Endothelial cell (in vitro differentiated cells): ENCODE measurements at places on chromosomes 3 and 15.

DNA sequence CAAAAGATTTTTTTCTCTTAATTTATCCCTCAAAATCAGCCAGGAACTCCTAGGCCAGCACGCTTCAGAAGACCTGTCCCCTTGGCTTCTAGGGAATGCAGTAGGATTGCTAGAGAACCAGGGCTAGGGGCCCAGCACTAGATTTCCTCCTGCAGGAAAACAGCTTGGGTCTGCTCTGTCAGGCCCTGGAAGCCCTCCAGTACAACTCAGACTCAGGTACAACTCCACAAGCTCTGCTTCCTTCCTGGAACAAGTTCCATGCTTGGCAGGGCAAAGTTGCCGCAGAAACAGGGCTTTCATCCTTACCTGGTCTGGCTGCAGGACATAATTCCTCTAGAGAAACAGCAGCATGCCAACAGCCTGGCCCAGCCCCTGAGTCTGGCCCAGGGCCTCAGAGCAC lies 96.1 kb upstream of the CTNNB1 start:
- no peaks in the 10 kb centered on the region for H3K36me3 ChIP-seq
- H3K4me1 ChIP-seq, result no peaks in the 10 kb centered on the region
- H3K27me3 ChIP-seq, result peaks cover 3% of the 10 kb centered on the region
- no peak overlapping the region for H3K4me3 ChIP-seq

GRCh38 chr3:185900228-185900627 lies 37.6 kb downstream of the TRA2B start:
- no peak overlapping the region for H3K27ac ChIP-seq
- peaks cover 4% of the 10 kb centered on the region for H3K27me3 ChIP-seq
- no peaks in the 10 kb centered on the region for H3K36me3 ChIP-seq

DNA sequence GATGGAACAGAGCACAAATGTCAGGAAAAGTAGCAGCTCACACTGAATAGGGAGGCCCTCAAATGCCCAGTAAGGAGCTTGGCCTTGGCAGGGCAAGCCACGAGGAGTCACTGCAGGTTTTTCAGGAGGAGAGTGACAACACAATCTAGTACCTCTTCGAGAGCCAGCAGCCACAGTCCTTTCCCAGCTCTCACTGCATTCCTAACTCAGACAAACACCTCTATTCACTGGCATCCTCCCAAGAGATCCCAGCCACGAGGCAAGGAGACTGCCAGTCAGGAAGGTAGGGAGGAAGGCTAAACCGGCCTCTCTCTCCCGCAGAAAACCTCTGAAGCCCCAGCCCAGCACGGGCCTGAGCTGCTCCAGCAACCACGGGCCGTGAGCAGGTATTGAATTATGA lies 146.0 kb upstream of the SMAD3 start:
- peaks cover 5% of the 10 kb centered on the region for H3K36me3 ChIP-seq
- peaks cover 5% of the 10 kb centered on the region for H3K27me3 ChIP-seq
- no peak for DNase-seq
- no peak overlapping the region for H3K27ac ChIP-seq
- H3K4me3 ChIP-seq, result no peak overlapping the region

GRCh38 chr3:172355836-172356235 lies 92.4 kb downstream of the GHSR start:
- H3K36me3 ChIP-seq, result peaks cover 37% of the 10 kb centered on the region
- no peak for DNase-seq
- H3K4me3 ChIP-seq, result no peak overlapping the region
- peaks cover 8% of the 10 kb centered on the region for H3K27me3 ChIP-seq
- H3K4me1 ChIP-seq, result no peaks in the 10 kb centered on the region

DNA sequence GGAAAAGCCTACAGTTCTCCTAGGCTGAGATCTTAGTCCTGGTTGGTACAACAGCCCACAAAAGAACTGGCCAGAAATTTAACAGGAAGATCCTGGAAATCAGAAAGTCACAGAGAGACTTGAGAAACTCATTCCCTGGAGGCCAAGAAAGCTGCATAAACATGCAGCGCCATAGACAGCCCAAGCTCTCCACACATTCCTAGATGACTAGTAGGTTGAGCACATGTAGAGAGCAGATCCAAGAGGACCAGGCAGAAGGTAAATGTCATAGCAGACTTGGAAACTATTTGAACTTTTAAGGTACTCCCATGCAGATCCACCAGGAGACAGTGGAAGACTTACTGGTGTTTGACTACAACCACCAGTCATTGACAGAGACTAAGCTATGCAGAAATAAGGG lies 18.4 kb downstream of the KBTBD12 start:
- no peaks in the 10 kb centered on the region for H3K4me1 ChIP-seq
- H3K4me3 ChIP-seq, result no peak overlapping the region
- H3K27ac ChIP-seq, result no peak overlapping the region

DNA sequence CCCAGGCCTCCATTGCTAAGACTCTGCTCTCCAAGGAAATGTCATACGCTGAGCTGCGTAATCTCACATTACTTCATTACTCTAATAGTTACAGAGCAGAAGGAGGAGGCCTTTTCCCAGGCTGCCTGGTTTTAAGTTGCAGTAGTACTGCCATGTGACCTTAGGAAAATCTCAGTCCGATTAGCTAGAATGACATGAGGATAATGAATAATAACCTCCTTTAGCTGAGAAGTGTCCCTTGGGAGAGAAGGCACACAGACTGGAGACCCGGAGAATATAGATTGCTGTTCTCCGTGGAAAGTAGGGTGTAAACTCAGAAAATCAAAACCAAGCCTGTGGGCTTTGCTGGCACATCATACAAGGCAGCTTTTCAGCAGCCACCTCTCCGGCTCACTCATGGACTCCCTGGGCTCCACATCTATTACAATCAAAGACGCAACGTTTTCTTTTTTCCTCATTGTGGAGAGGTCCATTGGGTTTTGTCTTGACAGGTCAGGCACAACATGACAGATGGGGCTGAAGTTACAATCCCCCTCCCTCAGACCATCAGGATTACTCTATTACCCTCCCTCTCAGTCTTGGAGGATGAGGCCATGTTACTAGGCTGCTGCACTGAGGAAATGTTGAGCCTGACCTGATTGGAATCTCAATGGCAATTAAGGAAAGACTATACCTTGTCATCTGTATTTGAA lies 134.8 kb upstream of the MB21D2 start:
- H3K27me3 ChIP-seq, result no peaks in the 10 kb centered on the region
- H3K36me3 ChIP-seq, result no peaks in the 10 kb centered on the region
- H3K4me1 ChIP-seq, result no peaks in the 10 kb centered on the region
- no peak for DNase-seq
- no peak overlapping the region for H3K27ac ChIP-seq

GRCh38 chr3:175215833-175216232 lies 356.7 kb downstream of the NAALADL2 start:
- H3K4me1 ChIP-seq, result no peaks in the 10 kb centered on the region
- H3K36me3 ChIP-seq, result no peaks in the 10 kb centered on the region
- no peak overlapping the region for H3K27ac ChIP-seq
- no peak overlapping the region for H3K4me3 ChIP-seq
- no peaks in the 10 kb centered on the region for H3K27me3 ChIP-seq
- DNase-seq, result no peak

DNA sequence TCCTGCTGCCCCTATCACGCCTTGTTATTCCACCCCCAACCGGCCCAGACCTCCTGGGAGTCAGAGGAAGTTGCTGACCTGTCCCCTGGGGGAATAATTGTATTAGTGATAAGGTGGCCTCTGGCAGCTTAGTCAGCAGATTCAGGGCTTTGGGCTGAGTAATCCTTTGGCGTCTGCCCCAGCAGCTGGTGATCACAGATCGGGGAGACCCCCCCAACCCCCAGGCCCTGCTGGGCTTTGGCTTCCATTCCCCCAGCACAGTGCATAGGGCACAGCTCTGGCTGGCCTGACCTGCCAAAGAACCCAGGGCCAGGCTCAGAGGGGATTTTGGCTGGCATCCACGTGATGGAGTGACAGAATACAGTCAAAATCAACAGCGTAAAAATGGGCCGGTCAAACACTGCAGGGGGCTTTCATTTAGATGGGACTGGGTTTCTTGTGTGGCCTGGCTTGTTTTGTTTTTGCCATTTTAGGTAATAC lies 3.9 kb upstream of the NR2E3 start:
- H3K27ac ChIP-seq, result peak overlapping the region; percentile 48
- H3K4me1 ChIP-seq, result peaks cover 19% of the 10 kb centered on the region
- DNase-seq, result no peak

DNA sequence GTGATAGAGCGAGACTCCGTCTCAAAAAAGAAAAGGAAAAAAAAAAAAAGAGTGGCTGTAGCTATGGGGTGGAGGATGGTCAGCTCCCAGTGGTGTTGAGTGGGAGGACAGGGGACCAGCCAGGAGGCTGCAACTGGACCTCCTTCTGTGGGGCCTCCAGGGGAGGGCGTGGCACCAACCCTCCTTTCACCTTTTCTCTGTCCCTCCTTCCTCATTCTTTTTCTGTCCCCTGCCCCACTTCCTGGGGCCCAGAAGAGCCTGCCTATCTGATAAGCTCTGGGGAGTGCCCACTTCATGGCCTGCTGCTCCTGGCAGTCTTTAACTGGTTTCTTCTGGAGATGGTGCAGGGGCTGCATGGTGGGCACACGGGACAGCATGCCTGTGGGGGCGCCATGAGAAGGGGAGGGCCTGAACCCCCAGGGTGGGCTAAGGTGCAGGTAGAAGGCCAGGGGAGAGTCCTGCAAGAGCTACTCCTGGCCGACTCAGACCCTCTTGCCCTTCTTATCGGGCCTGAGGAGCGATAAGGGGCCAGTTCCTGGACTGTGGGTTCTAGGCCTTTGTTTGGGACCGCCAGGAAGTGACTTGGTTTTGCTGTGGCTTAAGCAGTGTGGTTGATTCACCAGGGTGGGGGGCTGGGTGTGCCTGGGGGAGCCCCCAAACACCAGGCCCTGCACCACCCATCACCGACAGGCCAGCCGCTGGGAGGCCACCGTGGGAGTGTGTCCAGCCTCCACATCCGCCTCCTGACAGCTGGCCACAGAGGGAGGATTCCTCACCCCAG lies 49.4 kb upstream of the FLNB start:
- H3K4me3 ChIP-seq, result peak overlapping the region; percentile 52
- DNase-seq, result no peak
- peaks cover 4% of the 10 kb centered on the region for H3K36me3 ChIP-seq
- H3K4me1 ChIP-seq, result peaks cover 26% of the 10 kb centered on the region

DNA sequence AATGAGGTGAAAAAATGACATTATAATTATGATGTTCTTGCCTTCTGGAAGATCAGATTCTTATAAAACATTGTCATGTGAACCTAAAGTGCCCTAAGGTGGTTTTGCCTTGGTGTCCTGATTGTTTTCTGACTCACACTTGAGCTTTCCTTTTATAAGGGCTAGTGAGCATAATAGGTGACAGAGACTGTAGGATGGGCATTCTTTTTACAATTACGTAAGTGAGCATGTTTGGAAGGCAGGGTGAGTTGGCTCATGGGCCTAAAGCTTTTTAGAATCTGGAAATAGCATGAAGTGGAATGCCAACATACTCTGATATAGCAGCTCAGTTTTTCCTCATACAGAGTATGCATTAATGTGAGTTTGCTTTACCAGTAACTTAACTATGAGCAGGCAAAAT lies 41.2 kb downstream of the CRYBG3 start:
- H3K4me3 ChIP-seq, result no peak overlapping the region
- DNase-seq, result no peak
- no peak overlapping the region for H3K27ac ChIP-seq
- H3K36me3 ChIP-seq, result no peaks in the 10 kb centered on the region

DNA sequence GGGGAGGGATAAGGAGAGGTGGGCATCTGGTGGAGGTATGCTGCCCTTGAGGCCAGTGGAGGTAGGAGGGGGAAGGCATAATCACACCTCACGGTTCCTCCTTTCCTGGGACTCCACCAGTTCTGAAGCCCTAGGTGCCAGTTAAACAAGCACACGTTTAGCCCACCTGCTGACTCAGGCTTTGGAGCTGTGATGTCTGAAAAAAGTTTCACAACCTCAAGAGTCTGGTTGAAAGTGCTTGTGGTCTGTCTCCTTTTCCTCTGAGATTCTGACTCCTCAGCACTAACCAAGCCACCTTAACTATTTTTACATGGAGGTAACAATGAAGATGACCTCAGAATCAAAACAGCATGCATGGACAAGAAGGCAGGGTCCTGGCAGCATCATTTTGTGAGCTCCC lies 23.0 kb downstream of the HPS3 start:
- H3K27ac ChIP-seq, result peak overlapping the region; percentile 77
- DNase-seq, result no peak
- peaks cover 23% of the 10 kb centered on the region for H3K4me1 ChIP-seq
- H3K27me3 ChIP-seq, result peaks cover 2% of the 10 kb centered on the region
- no peak overlapping the region for H3K4me3 ChIP-seq
- peaks cover 3% of the 10 kb centered on the region for H3K36me3 ChIP-seq

GRCh38 chr15:62933386-62933785 lies 109.2 kb upstream of the TPM1 start:
- no peak overlapping the region for H3K27ac ChIP-seq
- peaks cover 9% of the 10 kb centered on the region for H3K4me1 ChIP-seq

DNA sequence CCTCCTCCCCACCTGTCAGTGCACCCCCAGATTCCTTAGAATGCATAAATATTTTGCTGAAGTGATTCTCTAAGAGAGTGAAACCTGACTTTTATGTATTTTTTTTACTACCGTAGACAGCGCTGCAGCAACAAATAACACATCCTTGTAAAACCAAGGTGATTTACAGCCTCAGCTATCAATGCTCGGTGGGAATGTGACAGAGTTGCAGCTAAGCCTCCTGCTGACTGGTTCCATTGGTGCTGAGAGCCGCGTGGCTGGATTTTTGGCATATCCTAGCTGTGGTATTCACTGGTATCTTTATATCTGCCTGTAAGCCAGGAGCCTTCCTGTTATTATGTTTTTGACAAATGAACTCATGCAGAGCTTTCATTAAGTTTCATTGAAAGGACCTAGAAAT lies 11.0 kb downstream of the FGD5 start:
- H3K4me3 ChIP-seq, result no peak overlapping the region
- peaks cover 64% of the 10 kb centered on the region for H3K4me1 ChIP-seq
- DNase-seq, result no peak
- no peak overlapping the region for H3K27ac ChIP-seq

DNA sequence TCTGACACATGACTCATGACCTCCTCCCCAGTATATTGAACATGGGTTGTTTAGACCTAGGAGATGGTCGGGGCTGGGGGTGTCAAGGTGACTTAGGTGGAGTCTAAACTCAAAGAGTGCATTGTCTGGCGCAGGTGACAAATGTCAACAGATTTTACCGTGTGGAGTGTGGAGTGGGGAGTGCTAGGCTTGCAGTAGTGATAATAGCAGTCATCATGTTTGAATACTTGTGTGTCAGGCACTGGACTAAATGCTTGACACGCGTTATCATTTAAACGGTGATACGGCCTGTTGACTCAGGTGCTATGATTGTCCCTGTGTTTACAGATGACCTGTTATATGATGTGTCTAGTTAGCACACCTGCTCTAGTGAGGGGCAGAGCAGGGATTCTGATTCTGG lies 30.8 kb downstream of the MUC20 start:
- H3K36me3 ChIP-seq, result no peaks in the 10 kb centered on the region
- no peak overlapping the region for H3K27ac ChIP-seq
- H3K4me1 ChIP-seq, result peaks cover 4% of the 10 kb centered on the region
- peaks cover 5% of the 10 kb centered on the region for H3K27me3 ChIP-seq
- H3K4me3 ChIP-seq, result no peak overlapping the region

DNA sequence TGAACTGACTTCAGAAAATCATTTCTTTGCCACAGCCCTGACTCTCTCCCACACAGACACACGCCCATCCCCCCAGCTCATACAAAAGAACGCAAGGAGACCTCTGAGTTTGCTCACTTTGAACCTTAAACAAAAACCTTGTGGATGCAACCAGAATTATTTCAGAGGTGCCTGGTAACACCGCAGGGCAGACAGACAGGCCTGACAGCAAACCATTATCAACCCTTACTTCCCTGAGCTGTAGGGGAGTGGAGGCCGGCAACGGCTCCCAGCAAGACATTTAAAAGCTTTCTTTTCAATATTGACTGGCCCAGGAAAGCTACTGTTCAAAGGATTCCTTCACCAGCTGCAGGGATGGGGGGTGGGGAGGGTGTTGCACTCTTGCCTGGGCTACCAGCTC lies 2.0 kb upstream of the EFCC1 start:
- DNase-seq, result no peak
- peaks cover 41% of the 10 kb centered on the region for H3K4me1 ChIP-seq
- H3K27me3 ChIP-seq, result peaks cover 19% of the 10 kb centered on the region
- H3K36me3 ChIP-seq, result peaks cover 17% of the 10 kb centered on the region
- H3K27ac ChIP-seq, result peak overlapping the region; percentile 62
